Naive B cell (primary cell): ENCODE measurements at places on chromosomes 12 and 14. TPM values are rescaled to one million over a fixed set of nuclear protein-coding genes. Genes with fewer than 3 reads are reported as not detected.

- DNase-seq = peak; percentile 49
These were observed 5.6 kb downstream of the TCTN1 start for GRCh38 chr12:110619534-110619953.

DNA sequence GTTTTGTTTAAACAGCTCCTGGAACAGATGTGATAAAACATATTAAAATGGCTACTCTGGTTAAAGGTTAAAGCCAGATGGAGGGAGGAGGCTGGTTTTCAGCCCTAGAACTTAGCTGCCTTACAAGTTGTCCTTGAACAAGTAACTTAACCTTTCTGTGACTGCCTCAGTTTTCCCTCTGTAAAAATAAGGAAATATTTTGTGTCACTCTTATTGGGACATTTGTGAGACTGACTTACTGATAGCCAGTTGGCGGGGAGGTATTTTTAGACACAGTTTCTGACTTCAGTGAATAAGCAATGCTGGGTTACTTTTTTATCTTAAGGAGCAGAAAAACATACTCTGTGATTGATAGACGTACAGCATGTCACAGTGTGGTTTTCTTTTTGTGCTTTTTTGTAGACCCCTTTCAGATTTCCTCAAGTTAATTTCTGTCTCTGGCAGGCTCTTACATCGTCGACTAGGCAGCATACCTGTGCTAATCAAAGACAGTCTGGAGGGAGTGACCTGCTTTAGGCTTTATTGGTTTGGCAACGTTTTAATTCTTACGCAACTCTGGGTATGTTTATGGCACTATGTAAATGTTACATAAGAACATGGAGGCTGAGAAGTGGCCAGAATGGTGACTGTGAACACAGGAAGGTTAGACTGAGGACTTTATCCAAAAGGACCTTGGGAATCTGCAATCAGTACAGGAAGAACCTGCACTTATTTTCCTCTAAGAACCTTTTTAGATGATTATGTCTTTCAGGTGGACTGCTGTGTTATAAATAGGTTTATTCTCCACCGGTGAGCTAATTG is 3.3 kb downstream of the ACVR1B start:
- DNase-seq = no peak

Gene BLOC1S1
- 176 TPM for polyA plus RNA-seq

GRCh38 chr12:89238593-89238992 is 113.7 kb downstream of the DUSP6 start:
- no peak for DNase-seq

Gene MSI1
- polyA plus RNA-seq = not detected

Gene CCDC197
- polyA plus RNA-seq = not detected

DNA sequence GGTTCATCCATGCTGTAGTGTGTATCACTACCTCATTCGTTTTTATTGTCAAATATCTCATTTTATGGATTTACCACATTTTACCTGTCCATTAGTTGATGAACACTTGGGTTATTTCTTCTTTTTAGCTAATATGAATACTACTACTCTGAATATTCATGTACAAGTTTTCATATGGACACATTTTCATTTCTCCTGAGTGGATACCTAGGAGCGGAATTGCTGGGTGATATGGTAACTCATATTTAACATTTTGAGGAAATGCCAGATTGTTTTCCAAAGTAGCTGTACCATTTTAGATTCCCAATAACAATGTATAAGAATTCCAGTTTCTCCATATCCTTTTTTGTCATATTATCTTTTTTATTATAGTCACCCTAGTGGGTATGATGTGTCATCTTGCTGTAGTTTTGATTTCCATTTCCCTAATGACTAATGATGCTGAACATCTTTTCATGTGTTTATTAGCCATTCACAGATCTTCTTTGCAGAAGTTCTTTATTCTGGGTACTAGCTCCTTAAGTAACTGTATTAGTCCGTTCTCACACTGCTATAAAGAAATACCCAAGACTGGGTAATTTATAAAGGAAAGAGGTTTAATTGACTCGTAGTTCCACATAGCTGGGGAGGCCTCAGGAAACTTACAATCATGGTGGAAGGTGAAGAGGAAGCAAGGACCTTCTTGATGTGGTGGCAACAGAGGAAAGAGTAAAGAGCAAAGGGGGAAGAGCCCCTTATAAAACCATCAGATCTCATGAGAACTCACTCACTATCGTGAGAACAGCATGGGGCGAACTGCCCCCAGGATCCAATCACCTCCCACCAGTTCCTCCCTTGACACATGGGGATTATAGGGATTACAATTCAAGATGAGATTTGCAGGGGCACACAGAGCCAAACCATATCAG is 11.9 kb downstream of the NRDE2 start:
- no peak for DNase-seq

DNA sequence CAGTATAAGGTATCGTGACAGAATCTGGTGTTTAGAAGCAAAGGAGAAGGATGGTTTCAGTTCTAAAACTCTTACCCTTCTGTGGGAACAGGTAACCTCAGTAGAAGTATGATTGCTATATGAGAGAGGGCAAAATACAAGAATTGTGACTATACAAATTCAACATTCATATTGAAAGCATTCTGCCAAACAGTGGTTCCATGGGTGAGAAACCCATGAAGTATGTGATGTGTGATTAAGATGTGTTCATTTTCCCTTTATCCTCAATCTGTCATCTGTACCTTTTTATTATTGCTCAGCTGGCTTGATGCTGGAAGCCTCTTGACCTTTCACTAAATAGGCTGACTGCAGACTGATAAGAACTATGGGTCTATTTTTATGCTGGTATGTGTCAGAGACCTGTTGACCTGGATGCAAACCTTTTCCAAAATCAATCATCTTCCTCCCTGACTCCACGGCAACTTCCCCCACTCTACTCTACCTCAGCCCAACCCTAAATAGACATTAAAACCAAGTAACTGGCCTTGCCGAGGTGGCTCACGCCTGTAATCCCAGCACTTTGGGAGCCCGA is 109.6 kb downstream of the STXBP6 start:
- DNase-seq = no peak

DNA sequence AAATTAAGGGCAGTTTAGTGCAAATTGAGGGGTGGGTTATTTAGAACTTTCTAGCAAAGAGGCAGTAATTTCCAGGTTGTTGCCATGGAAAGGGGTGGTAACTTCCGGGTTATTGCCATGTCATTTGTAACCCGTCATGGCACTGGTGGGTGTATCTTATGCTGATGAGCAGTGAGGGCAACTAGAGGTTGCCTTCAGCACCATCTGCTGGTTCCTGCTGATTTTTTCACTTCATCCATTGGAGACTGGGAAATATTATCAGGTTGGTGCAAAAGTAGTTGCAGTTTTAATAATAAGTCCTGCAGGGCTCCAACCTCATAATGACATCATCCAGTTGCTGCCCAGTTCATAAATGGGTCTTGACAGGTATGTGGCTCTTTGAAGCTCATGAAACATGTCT is 24.4 kb upstream of the SERPINA4 start:
- DNase-seq = no peak

Gene VPS33A
- polyA plus RNA-seq = 22.5 TPM

DNA sequence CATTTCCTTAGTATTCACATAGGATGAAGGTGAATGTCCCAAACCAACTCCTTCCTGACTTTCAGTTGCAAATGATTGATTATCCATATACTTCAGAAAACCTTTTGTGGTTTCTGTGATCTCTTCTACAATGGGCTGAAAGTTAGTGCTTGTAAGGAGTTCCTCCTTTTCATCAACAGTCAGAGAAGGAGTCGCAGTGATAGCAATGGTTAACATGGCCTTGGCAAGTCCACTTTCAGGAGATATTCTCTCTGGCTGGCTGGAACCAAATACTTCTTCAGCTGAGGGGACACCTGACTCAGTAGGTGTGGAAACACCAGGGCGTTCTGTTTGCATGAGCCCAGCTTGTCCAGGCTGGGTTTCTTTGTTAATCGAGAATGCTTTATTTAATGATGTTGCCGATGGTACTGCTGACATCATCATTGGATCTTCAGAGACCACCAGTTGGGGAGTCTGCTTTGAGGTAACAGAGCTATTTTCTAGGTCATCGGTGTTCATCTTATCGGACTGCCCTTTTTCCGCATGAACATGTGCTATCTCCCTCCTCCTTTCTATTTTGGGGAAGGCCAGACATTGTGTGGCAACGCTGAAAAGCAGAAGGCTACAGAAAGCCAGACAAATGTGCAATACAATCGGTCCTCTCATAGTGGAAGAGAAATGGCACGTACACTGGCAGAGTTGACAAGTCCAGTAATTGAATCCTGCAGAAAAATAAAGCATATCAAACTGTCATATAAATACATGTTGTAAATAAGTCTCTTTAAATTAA is 13.1 kb downstream of the ARMH4 start:
- no peak for DNase-seq

GRCh38 chr12:22333713-22334409 is 646 bp downstream of the ST8SIA1 start:
- no peak for DNase-seq

DNA sequence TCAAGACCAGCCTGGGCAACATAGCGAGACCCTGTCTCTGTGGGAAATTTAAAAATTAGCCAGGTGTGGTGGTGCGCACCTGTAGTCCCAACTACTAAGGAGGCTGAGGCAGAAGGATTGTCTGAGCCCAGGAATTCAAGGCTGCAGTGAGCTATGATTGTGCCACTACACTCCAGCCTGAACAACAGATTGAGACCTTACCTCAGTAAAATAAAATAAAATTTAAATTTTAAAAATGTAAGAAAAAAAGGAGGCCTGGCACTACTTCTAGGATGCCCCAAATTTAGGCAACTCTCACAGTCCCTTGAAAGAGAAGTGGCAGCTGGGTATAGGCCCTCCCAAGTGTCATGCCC is 918 bp upstream of the INHBE start:
- no peak for DNase-seq

- DNase-seq = peak; percentile 46
These were observed 66.7 kb downstream of the CCDC88C start for GRCh38 chr14:91350813-91351511.

Gene PRH2
- not detected for polyA plus RNA-seq

DNA sequence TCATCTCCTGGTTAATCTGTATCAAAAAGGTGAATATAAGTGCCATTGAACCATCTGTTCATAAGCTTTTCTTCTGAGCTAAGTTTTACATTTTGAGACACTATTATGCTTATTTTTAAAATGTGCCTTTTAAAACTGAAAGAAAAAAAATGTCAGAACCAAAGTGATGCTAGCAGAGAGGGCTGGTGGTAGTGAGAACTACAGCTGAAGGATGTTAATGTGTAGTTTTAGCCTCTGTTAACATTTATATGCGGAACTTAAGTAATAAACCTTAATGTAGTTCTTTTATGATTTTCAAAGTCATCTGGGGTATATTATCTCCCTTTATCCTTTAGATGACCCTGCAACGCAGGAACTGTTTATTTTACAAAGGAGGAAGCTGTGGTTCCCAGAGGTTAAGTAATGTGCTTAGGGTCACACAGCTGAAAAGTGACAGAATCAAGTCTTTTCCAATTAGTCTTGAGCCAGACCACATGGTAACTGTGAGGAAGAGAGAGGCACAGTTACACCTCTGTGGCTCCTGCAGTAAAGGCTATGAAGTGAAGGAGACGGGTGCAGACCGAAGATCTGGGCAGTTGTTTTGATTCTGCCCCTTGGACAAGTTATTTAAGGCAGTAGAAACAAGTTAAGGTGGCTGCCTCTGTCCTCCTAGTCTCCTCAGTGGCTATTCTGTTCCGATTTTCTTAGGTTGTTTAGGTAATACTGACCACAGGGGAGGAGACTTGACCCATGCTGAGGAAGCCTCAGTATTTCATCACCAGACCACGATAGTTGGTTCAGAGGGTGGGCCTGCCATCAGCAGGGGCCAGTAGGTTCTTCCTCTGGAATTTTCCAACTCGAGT is 23.9 kb downstream of the GNG2 start:
- DNase-seq = no peak

- DNase-seq = no peak
These were observed 55.3 kb upstream of the AMN start for GRCh38 chr14:102866982-102867761.

GRCh38 chr12:104376650-104377513 is 73.3 kb downstream of the EID3 start:
- no peak for DNase-seq

- DNase-seq = no peak
These were observed 852.4 kb upstream of the MDGA2 start for GRCh38 chr14:48527832-48528231.

DNA sequence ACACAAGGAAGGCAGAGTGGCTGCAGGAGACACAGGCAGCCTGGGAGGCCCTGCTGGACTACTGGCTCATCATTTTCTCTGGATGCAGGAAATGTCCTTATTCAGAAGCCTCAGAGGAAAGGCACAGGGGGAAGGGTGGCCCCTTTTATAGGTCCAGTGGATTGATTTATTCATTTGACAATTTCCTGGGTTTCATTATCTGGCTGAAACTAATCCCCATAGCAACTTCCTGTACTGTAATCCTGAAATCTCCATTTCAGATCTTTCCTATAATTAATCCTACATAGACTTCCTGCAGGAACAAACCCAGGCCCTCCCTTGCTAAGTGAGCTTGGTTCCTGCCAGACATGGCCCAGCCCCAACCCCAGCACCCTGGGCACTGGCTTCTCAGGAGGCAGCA is 23.0 kb downstream of the KRT76 start:
- no peak for DNase-seq

DNA sequence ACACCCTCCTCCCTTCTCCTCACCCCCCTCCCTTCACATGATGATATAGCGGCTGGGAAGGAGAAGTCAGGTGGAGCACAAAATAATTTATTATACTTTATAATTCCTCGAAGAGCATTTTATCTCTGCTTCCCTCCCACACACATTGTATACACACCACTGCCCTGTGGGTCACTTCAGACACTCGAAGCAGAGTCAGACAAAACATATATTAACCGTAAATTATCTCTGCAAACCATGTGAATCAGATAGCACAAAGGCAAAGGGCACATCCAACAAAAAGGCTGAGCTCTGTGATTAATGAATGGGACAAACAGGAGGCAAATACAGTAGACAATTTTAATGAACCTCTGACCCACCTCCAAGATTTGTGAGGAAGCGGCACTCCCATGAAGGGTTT is 450.7 kb downstream of the GALC start:
- DNase-seq = no peak

GRCh38 chr12:78229591-78230101 is 399.0 kb downstream of the NAV3 start:
- no peak for DNase-seq

- no peak for DNase-seq
These were observed 207.0 kb upstream of the GARIN2 start for GRCh38 chr14:66982247-66982646.

DNA sequence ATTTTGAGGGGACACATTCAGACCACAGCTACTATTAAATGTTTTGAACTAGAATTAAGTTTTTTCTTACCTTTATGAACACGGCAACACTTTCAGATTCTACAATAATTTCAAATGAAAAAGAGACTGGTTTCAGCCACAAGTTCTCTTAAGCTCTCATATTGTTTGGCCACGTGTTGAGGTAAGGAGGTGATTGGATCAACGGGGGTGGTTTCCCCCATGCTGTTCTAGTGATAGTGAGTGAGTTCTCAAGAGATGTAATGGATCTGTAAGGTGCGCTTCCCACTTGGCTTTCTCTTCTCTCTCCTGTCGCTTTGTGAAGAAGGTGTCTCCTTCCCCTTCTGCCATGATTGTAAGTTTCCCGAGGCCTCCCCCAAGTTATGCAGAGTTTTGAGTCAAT is 48.9 kb upstream of the DYRK2 start:
- DNase-seq = no peak

- DNase-seq = no peak
These were observed 2.6 kb downstream of the RPL6 start for GRCh38 chr12:112406519-112407488.
